ENCODE measurements at places on chromosomes 5 and 9.

- DNase-seq, result no peak
Observed at GRCh38 chr5:101018299-101018698, 115.2 kb upstream of the ST8SIA4 start.

GRCh38 chr5:27479859-27480258, 441.5 kb upstream of the CDH9 start:
- DNase-seq, result no peak

- DNase-seq, result peak; percentile 64
Observed at GRCh38 chr5:125835293-125836172, 587.7 kb upstream of the GRAMD2B start.

GRCh38 chr9:13078164-13078563, 201.3 kb downstream of the MPDZ start:
- no peak for DNase-seq

DNA sequence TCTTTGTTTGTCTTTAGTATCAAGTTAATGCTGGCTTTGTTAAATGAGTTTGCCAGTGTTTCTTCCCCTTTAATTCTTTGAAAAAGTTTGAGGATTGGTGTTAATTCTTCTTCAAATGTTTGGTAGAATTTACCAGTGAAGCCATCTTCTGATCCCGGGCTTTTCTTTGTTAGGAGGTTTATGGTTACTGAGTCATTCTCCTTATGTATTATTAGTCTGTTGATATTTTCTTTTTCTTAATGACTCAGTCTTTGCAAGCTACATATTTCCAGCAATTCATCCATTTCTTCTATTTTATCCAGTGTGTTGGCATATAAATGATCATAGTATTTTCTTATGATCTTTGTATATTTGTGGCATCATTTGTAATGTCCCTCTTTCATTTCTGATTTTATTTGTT, 74.5 kb upstream of the SPINK5 start:
- DNase-seq, result no peak
